Activated CD4-positive, alpha-beta memory T cell treated with anti-CD3 and anti-CD28 coated beads, Interleukin-2, amount 10 ng/mL, durations not matched to agents 7 days and 5 days (primary cell): ENCODE measurements at places on chromosomes 16 and 17. TPM values are rescaled to one million over a fixed set of nuclear protein-coding genes. Genes with fewer than 3 reads are reported as not detected.

DNA sequence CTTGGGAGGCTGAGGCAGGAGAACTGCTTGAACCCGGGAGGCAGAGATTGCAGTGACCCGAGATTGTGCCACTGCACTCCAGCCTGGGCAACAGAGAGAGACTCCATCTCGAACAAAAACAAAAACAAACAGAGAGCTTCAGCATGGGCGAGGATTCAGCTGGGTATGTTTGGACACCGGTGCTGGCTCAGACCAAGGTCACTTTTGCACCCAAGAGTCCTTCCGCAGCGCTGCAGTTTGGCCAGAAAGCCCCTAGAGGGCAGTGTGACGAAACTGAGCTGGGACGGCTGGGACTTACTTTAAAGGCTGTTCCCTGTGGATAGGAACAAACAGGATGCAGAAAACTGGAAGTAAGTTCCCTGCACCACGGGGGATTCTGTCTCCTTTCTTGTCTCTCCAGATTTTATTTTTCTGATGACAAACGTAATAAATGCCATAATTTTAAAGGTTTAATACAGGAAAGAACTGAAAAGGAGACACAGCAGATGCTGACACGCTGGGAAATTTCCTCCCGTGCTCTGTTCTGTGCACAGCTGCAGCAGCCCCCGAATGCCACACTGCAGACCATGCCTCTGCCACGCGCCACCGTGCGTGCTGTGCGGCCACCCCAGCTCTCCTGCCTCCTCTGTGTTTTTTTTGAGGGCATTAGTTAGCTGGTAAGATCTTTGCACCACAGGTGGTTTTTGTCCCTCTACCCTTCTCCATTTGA is 25.2 kb upstream of the USP36 start:
- H3K27ac ChIP-seq, result no peak overlapping the region
- H3K27me3 ChIP-seq, result peaks cover 15% of the 10 kb centered on the region
- no peak overlapping the region for H3K4me3 ChIP-seq
- peak; percentile 70 for DNase-seq

ZNF23 gene
- total RNA-seq, result 7.3 TPM

EFCAB5 gene
- 1.6 TPM for total RNA-seq

DNA sequence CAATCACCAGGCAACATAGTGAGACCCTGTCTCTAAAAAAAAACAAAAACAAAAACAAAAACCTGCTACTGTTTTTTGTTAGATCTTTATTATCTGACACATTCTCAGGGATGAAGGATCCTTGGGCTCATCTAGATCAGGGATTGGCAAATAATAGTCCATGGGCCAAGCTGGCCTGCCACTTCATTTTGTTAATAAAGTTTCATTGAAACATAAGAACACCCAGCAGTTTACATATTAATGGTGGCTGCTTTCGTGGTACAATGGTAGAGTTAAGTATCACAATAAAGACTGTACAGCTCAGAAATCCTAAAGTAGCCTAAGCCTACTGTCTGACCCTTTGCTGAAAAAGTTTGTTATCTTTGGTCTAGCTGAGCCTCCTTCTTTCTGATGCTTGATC is 32.9 kb upstream of the CLEC18A start:
- peaks cover 22% of the 10 kb centered on the region for H3K36me3 ChIP-seq
- H3K4me3 ChIP-seq, result no peak overlapping the region
- no peaks in the 10 kb centered on the region for H3K27me3 ChIP-seq
- no peaks in the 10 kb centered on the region for H3K4me1 ChIP-seq
- DNase-seq, result no peak

DNA sequence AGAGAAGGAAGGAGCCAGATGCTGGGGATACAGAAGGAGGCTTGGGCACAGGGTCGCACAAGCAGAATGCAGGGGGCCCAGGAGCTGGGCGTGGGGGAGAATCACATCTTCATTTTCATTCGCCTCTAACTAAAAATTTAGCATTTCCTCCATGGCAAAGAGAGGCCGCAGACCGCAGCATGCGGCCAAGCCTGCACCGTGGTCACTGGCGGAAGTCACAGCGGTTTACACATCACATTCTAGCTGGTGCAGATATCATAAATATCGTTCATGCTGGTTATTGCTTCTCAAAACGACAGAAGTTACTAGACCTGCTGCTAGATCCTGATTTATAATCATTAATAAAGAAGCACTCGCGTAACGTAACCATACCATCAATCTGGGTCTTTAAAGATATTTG is 162.0 kb downstream of the NTN1 start:
- H3K27me3 ChIP-seq, result peaks cover 5% of the 10 kb centered on the region
- no peaks in the 10 kb centered on the region for H3K36me3 ChIP-seq

BAIAP2 gene
- 2.4 TPM for total RNA-seq

DNA sequence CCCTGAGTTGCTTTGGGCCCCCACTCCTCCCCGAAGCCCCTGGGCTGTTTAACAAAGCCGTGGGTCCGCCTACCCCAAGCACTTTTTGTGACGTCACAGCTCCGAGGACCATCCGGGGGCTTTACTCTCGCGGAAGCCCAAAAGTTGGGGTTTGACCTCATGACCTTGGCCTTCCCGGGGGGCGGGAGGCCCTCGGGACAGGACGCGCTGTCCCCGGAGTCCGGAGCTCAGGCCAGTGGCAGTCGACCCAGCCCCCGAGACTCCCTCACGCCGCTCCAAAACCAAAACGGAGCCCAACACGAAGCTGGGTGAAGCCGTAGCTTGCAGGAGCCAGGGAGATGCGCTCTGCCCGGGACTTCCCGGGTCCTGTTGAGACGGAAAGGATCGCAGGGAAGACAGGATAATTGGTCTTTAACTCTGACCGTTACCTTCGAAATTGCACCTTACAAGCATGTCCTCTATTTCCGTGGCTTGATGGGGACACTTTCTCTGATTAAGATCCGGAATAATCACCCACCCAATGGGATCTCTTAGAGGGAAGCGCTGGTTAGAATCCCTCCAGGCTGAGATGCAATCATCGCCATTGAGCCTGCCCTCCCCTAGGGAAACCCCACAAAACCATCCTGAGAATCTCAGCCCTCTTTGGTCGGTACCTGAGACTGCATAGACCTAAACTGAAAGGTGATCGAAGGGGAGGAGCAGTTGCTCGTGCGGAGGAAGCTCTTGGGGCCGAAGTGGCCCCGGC is 4.9 kb upstream of the SOX9 start:
- peaks cover 2% of the 10 kb centered on the region for H3K4me1 ChIP-seq
- no peak overlapping the region for H3K27ac ChIP-seq
- peaks cover 56% of the 10 kb centered on the region for H3K27me3 ChIP-seq

GRCh38 chr16:22968931-22969330 is 155.0 kb downstream of the HS3ST2 start:
- no peaks in the 10 kb centered on the region for H3K4me1 ChIP-seq
- peaks cover 10% of the 10 kb centered on the region for H3K27me3 ChIP-seq
- no peaks in the 10 kb centered on the region for H3K36me3 ChIP-seq

DNA sequence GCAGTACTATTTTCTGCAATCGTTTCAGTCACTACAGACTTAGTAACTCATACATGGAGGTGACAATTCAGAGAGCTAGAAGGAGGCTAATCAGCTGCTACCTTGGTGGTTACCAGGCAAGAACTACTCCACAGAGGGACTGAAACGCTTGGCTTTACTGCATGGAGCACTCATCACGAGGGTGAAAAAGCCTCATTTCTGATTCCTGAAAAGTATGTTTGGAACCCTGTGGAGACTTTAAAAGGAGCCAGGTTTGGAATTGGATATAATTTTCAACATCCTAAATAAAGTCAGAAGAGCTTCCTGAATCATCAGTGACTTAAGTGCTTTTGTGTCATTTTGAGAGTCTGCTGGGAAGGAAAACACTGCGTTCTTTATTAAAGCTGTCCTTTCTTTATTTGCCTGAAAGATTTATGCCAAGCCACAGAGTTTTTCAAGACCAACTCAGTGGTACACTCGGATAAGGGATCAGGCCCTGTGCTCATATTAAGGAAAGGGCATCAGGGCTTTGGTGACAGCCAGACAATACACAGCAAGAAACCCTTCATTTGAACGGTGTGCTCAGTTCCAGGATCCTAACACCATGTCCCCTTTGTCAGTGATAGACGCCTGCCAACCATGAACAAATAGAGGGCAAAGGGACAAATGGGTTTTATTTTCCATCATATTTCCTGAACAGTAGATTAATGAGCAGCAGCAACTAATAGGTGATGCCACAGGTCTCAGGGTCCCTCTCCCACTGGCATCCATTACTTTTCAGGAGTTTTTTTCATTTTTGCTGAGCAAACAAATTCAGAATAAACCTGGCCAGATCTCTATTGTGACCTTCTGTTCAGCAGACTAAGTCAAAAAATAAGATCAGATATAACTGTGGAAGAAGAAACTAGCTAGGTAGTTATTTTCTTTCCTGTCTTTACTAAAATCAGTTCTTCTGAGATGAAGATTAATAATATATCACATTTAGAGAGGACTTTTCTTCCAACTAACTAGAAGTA is 80.5 kb upstream of the CLEC18B start:
- peaks cover 30% of the 10 kb centered on the region for H3K36me3 ChIP-seq
- no peak overlapping the region for H3K27ac ChIP-seq

DPEP2 gene
- 17.5 TPM for total RNA-seq

CD300LG gene
- total RNA-seq, result not detected

SLC16A11 gene
- total RNA-seq, result 0.35 TPM

- DNase-seq, result no peak
- no peak overlapping the region for H3K27ac ChIP-seq
- peaks cover 5% of the 10 kb centered on the region for H3K36me3 ChIP-seq
- H3K27me3 ChIP-seq, result no peaks in the 10 kb centered on the region
Observed at GRCh38 chr16:70410734-70411133, 28.2 kb downstream of the ST3GAL2 start.

DNA sequence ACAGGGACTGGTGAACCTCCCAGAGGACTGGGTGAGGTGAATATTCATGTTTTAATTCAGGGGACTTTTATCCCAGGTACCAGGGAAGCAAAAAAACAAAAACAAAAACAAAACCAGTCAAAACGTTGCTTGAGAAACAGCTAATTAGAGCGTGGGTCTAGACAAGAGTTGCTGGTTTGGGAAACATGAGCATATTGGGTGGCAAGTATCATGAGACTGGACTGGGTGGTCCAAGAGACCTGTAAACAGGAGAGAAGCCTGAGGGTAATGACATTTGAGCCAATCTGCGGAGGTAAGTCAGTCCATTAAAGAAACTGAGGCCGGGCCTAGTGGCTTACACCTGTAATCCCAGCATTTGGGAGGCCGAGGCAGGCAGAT is 11.5 kb upstream of the BPTF start:
- H3K27ac ChIP-seq, result no peak overlapping the region
- H3K27me3 ChIP-seq, result no peaks in the 10 kb centered on the region
- no peak for DNase-seq
- no peaks in the 10 kb centered on the region for H3K36me3 ChIP-seq
- H3K4me1 ChIP-seq, result no peaks in the 10 kb centered on the region

HASPIN gene
- total RNA-seq, result 25.2 TPM

GRCh38 chr17:65685110-65685509 is 123.7 kb upstream of the AXIN2 start:
- H3K27me3 ChIP-seq, result no peaks in the 10 kb centered on the region
- no peaks in the 10 kb centered on the region for H3K36me3 ChIP-seq
- no peaks in the 10 kb centered on the region for H3K4me1 ChIP-seq
- no peak overlapping the region for H3K4me3 ChIP-seq
- H3K27ac ChIP-seq, result no peak overlapping the region

DNA sequence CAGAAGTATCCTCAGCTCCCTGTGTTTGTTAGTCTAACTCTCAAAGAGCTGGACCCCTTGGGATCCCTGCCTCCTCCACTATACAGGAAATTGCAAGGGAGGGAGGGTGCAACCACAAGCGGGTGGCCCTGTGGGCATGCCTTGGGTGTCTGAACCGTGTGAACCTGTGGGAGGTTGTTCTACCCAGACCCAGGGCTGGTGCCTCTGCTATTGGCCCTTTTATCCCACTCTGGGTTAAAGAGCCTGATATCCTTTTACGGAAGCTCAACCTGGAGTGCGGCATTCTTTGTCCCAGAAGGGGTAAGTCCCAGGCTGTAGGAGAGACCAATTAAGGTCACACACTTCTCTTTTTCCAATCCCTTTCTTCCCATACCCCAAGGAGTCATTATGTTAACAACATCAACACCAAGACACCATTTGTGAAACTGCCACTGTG is 53.4 kb downstream of the ARSG start:
- no peak overlapping the region for H3K4me3 ChIP-seq
- H3K36me3 ChIP-seq, result peaks cover 17% of the 10 kb centered on the region
- peaks cover 67% of the 10 kb centered on the region for H3K4me1 ChIP-seq
- peak; percentile 72 for DNase-seq

DNA sequence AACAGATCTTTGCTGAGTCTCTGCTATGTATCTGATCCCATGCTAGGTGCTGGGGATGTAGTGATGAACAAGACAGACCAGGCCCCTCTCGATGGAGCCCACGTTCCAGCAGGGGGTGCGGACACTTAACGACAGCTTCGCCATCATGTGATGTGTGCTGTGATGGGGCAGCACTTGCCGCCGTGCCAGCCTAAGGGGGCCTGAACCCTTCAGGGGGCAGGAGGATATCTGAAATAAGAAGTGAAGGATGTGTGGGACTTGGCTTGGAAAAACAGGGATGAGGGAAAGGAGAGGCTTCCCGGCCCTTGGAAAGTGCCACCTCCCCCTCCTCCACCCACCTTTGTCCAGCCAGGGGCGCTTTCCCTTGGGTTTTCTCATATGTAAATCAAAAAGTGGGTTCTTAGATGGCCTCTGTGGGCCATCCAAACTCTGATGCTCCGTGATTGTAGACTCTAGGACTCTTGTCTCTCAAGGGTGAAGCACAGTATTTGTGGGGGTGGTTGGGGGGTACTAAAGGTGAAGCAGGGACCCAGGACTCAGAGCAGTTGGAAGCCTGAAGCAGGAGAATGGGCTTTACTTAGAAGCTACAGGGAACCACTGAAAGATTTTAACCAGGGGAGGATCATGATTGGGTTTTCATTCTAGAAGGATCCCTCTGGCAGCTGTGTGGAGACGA is 4.0 kb upstream of the DLX3 start:
- peaks cover 30% of the 10 kb centered on the region for H3K4me1 ChIP-seq
- H3K27ac ChIP-seq, result no peak overlapping the region
- no peak overlapping the region for H3K4me3 ChIP-seq
- DNase-seq, result no peak

DNA sequence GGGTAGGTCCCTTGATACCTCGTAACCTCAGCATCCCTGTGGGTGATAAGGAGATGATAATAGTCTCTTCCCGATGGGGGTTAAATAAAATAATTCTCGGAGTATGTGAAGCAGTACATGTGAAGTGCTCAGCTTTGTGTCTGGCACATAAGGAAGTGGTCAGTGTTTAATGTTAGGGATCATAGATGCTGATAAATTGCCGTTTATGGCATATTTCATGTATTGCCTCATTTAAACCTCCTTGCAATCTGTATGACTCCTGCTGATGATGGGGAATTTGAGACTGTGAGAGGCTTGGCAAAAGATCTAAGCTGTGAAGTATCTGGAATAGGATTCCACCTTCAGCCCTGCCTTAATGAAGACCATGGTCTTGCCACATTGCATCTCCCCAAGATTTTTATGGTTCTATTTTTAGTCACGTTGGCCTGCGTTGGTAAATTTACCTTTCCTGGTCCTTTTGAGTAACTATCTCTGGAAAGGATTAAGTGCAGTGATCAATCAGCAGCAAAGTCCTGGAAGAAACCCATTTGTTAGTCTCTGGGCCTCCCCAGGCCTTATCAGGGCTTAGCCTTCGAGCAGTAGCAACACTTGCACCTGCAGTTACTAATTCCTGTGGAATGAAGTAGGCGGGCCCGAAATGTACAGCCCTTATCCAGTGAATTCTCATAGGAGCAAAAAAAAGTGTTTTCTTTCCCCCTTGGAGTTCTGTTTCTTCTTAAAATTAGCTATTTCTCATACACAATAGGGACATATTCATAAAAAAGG is 144.9 kb downstream of the WWOX start:
- no peaks in the 10 kb centered on the region for H3K36me3 ChIP-seq
- no peak overlapping the region for H3K4me3 ChIP-seq
- H3K27me3 ChIP-seq, result no peaks in the 10 kb centered on the region
- no peak overlapping the region for H3K27ac ChIP-seq

CSH1 gene
- total RNA-seq, result not detected

GRCh38 chr16:65285128-65286048 is 163.5 kb upstream of the CDH11 start:
- no peak for DNase-seq
- no peak overlapping the region for H3K4me3 ChIP-seq
- H3K4me1 ChIP-seq, result no peaks in the 10 kb centered on the region
- H3K27me3 ChIP-seq, result no peaks in the 10 kb centered on the region
